ENCODE measurements at places on chromosomes 1 and 21. TPM values are rescaled to one million over a fixed set of nuclear protein-coding genes. Genes with fewer than 3 reads are reported as not detected.

DNA sequence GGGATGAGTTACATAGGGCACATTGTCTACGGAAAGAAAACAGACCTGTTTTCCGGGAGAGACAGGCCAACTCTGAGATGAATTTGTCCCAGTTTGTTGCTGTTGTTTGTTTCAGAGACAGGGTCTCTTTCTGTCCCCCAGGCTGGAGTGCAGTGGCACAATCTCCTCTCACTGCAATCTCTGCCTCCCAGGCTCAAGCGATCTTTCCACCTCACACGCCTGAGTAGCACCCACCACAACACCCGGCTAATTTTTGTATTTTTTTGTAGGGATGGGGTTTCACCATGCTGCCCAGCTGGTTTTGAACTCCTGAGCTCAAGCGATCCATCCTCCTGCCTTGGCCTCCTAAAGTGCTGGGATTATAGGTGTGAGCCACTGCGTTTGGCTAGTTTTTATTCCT lies 125.5 kb upstream of the ERRFI1 start:
- DNase-seq, result no peak

DNA sequence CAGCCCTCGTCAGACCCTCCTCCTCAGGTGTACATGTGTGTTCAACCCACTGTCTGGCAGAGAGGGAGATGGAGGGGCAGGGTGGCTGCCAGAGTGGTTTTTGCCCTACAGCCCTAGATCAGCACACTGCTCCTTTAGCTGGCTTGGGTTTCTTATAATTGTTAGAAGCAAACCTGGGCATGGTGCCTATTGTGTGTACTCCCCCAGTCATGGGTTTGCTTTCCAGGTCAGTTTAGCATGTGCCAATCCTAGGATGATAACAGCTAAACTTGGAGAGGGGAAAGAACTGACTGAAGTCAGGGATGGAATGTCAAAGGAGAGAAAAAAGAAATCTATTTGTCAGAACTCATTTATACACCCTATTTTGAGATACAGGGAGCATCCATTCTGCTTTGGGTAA lies 63.3 kb downstream of the UCK2 start:
- no peak for DNase-seq

ANKRD65 gene
- polyA plus RNA-seq, result 2.0 TPM

DNA sequence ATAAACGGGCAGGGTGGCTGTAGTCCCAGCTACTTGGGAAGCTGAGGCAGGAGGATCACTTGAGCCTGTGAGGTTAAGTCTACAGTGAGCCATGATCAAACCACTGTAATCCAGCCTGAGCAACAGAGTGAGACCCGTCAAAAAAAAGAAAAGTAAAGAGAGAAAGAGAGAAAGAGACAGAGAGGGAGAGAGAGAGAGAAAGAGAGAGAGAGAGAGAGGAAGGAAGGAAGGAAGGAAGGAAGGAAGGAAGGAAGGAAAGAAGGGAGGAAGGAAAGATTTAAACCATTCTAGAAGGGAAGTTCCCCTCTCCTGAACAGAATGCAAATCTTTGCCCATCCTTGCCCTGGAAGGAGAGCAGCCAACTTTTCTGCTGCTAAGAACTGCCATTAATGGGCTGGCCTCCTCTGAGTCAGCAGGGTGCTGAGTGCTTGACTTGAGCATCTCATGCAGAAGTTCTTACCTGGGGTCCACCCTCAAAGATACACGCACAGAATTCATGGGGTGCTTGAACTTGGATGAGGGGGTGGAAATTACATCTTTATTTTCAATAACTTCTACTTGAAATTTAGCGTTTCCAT lies 24.5 kb upstream of the TARDBP start:
- DNase-seq, result no peak

F5 gene
- polyA plus RNA-seq, result 0.02 TPM

GRCh38 chr1:116474921-116475849 lies 95.6 kb downstream of the CD58 start:
- no peak for DNase-seq

- DNase-seq, result no peak
These were observed 12.0 kb downstream of the PEF1 start for GRCh38 chr1:31632649-31633048.

- DNase-seq, result no peak
These were observed 41.1 kb downstream of the CD34 start for GRCh38 chr1:207869859-207870258.

- DNase-seq, result no peak
These were observed 165.4 kb upstream of the HMGB4 start for GRCh38 chr1:33698361-33699035.

DNA sequence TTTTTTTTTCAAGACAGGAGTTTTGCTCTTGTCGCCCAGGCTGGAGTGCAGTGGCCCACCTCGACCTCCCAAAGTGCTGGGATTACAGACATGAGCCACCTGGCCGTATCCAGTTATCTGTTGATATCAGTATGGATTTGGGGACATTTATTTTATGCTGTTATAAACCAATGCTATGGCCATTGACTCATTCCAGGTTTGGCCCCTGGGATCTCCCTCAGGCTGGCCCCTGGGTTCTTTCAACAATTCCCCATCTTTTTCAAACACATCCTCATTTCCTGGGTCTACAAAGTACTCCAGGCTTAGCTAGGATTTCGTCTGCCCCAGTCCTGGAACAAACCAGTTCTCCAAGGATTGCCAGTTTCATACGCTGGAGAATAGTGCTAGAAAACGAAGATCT lies 44.1 kb downstream of the WDR4 start:
- no peak for DNase-seq

OR2AJ1 gene
- not detected for polyA plus RNA-seq

PAQR7 gene
- 7.4 TPM for polyA plus RNA-seq

- no peak for DNase-seq
These were observed 153.5 kb upstream of the CSF3R start for GRCh38 chr1:36636206-36636605.

PTCH2 gene
- polyA plus RNA-seq, result 0.77 TPM

SYDE2 gene
- 1.6 TPM for polyA plus RNA-seq

DNA sequence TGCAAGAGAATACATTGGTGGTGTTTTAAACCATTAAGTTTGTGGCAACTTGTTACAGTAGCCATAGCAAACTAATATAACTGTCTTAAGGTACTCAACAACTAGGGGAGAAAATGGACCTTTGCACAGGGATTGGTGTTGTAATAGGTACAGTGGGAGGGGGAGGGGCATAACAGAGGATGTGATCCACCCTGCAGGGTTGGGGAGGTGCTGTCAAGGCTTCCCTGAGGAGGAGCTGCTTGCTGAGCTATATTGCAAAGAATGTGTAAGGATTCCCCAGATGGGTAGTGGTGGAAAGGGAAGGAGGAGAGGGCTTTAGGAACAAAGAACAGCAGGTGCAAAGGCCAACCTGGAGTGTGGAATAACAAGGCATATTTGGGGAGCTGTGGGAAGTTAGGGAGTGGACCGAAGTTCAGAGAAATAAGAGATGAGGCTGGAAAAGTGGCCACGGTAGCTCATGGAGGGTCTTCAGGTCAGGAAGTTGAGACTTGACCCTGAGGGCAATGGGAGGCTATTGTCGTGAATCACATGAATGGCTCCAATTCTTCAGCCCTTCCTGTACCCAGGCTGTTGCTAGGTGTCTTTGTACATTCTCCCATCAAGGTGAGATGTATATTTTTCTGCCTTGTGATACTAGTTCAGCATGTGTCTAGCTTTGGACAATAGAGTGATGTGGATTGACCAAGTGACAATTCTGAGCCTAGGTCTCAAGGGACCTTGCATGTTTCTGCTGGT lies 168.6 kb upstream of the CSF3R start:
- DNase-seq, result no peak

- DNase-seq, result no peak
These were observed 45.6 kb upstream of the TMEM61 start for GRCh38 chr1:54934869-54935268.

GRCh38 chr1:31102501-31102950 lies 37.0 kb upstream of the PUM1 start:
- DNase-seq, result no peak

DNA sequence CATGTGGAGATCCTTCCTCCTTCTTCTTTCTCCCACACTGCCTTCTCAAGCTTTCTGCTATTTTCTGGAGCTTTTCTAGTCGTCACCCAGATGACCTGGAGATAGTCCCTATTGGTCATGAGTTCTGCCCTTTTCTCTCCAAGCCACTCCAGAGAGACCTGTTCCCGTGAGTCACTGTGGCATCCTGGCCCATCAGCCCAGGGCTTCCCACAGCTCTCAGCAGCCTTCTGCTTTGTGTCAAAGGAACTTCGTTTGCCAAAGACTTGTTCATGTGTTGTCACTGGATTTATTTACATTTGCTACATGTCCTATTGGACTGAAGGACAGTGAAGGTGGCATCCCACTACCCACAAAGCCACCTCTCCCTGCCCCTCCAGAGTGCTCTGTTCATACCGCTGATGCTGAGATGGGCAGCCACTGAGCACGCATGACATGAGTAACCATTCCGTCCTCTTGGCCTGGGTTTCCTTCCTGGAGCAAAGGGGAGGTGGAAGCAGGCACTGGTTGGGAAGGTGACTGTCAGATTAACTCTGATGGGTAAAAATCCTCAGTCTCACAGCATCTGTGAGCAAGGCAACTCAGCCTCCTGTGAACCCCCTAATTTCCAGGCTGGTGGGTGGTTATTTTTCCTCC lies 119.2 kb downstream of the EDEM3 start:
- no peak for DNase-seq

GRCh38 chr1:27176954-27177353 lies 22.0 kb upstream of the SLC9A1 start:
- no peak for DNase-seq

- DNase-seq, result no peak
These were observed 44.4 kb downstream of the HHAT start for GRCh38 chr1:210372931-210373627.

DNA sequence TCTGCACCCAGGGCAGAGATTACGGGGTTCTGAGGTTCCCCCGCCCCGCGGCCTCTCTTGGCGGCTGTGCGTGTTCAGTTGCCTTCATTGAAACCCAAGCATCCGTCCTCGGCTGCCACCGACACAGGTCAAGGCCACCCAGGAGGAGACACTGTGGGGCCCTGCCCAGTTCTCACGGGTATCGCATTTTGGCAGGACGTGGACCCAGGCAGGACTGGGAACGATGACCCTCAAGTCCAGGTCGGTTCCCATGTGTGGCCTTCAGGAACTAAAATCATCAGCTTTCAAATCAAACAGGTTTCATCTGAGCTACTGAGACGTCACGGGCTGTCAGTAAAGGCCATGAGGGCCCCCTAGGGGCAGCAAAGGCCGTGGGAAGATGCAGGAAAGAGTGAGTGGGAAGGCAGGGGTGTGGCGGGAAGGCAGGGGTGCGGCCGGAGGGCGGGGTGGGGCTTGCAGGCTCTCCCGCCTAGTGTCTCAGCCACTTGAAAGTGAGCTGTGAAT lies 7.0 kb upstream of the C1orf174 start:
- DNase-seq, result no peak

AMPD1 gene
- not detected for polyA plus RNA-seq

RCC2 gene
- polyA plus RNA-seq, result 229 TPM

DNA sequence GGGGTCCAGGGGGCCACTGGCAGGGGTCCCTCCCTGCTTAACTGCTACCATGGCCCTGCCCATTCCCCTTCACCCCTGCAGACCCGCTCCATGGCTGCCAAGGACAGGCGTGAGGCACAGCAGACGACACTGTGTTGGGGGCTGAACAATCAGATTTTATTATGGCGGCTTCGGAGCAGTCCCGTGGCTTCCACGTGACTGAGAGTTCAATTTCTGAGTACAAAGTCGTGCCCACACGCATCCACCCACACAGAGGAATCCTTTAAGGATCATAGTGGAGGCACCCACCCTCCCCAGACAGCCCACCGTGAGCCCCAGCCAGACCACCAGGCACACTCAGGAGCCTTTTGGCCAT lies 1.5 kb downstream of the HES5 start:
- DNase-seq, result no peak

GRCh38 chr21:35120631-35121180 lies 71.6 kb upstream of the RUNX1 start:
- DNase-seq, result no peak

GRCh38 chr1:26378088-26378878 lies 5.7 kb upstream of the ZNF683 start:
- DNase-seq, result no peak

DNA sequence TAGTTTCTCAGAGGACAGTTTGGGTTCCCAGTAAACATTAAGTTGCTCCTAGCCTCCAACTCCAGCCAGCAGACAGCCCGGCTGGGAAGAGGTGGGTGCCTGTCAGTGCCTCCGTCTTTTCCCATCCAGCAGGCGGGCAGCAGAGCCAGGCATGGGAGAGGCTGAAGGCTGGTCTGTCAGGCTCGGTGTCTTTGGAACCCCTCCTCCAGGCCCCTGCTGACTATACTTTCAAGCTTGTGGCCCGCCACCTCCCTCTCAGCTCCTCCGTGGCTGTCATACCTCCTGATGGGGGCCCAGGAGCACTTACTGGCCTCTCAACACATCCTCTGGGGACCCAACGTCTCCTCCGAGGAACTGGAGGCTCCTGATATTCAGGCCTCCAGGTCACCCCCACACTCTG lies 140.9 kb downstream of the ACTL8 start:
- DNase-seq, result no peak

SLAMF6 gene
- not detected for polyA plus RNA-seq

GNAT2 gene
- 0.14 TPM for polyA plus RNA-seq

DNA sequence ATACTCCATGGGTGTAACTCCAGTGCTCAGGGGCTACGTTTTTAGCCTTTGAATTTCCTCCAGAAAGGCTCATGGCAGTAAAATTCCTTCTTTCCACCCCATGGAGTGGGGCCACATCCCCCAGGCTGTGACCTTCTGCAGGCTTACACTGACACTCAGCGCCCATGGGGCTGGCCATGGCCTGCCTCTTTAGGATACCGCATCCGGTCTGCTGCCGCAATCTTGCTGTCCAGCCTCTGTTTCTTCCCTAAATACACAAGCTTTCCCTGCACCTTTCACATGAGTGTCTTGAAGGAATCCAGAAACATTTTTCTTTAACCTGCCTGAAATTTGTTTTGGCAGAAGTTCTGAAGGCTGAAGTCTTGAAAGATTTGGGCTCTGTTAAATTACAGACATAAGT lies 170.5 kb downstream of the NTMT2 start:
- DNase-seq, result no peak

GRCh38 chr1:153346077-153346723 lies 2.4 kb downstream of the PGLYRP4 start:
- no peak for DNase-seq

TFF3 gene
- polyA plus RNA-seq, result 6.7 TPM

GRCh38 chr1:172390301-172390682 lies 30.2 kb upstream of the C1orf105 start:
- no peak for DNase-seq

DNA sequence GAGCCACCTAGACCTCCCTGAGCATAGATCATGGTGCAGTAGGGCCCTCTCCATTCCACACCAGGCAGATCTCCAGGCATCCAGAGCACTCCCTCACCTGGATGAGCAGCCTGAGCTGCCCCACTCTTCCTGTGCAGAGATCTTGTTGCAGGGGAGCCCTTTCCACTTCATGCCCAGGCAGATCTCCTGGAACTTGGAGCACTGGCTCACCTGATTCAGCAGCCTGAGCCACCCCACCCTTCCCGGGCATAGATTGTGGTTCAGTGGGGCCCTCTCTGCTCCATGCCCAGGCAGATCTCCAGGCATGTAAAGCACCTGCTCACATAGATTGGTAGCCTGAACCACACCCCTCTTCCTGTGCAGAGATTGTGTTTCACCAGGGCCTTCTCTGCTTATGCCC lies 78.0 kb downstream of the SEC16B start:
- DNase-seq, result no peak

TRIM67 gene
- polyA plus RNA-seq, result not detected

ADGRB2 gene
- polyA plus RNA-seq, result 15.6 TPM

GRCh38 chr1:46760558-46761166 lies 38.2 kb upstream of the CYP4B1 start:
- no peak for DNase-seq

- no peak for DNase-seq
These were observed 126.9 kb upstream of the ERRFI1 start for GRCh38 chr1:8152731-8153702.

GRCh38 chr1:115644109-115644508 lies 2.3 kb downstream of the VANGL1 start:
- DNase-seq, result no peak
